RWPE2 (cell line): ENCODE measurements at places on chromosomes 2 and 18.

- DNase-seq = no peak
Observed at GRCh38 chr2:4967206-4967605, 725.0 kb upstream of the SOX11 start.

DNA sequence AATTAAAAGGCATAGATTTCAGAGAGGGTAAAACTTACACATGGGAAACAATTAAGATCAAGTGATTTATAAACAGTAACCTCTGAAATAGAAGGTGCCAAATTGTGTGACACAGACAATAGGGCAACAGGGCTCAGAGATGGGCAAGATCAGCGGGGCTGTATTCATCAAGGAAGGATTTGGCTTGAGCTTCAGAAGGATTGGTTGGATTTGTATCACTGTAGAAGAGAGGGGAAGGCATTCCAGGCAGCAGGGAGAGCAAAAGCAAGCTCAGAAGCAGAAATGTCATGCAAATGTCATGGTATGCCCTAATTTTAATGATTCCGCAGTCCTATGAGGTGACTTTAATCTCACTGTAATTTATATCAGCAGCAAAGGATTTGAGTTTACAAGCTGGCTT lies 415.0 kb upstream of the NRP2 start:
- no peak for DNase-seq

GRCh38 chr2:47437287-47437686 lies 34.3 kb downstream of the MSH2 start:
- DNase-seq = no peak

- no peak for DNase-seq
Observed at GRCh38 chr2:168114040-168114439, 133.4 kb downstream of the STK39 start.

DNA sequence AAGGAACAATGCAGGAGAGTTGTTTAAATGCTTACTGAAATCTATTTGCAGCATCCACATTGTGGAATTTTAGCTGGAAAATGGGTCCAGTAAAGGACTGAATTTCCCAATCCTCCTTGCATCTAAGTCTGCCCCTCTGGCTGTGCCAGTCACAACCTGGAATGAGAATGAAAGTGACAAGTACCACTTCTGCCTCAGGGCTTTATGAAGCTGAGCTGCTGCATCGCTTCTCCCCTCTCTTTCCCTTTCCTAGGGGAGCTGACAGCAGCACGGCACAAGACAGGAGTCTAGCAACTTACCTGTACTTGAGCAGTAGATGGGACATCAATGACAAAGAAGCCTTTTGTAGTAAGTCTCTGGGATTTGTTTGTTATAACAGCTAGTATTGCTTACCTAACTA lies 27.3 kb upstream of the THSD7B start:
- no peak for DNase-seq

- DNase-seq = no peak
Observed at GRCh38 chr2:112339986-112340385, 64.6 kb downstream of the ZC3H6 start.

- no peak for DNase-seq
Observed at GRCh38 chr2:148746973-148747372, 102.4 kb downstream of the EPC2 start.

DNA sequence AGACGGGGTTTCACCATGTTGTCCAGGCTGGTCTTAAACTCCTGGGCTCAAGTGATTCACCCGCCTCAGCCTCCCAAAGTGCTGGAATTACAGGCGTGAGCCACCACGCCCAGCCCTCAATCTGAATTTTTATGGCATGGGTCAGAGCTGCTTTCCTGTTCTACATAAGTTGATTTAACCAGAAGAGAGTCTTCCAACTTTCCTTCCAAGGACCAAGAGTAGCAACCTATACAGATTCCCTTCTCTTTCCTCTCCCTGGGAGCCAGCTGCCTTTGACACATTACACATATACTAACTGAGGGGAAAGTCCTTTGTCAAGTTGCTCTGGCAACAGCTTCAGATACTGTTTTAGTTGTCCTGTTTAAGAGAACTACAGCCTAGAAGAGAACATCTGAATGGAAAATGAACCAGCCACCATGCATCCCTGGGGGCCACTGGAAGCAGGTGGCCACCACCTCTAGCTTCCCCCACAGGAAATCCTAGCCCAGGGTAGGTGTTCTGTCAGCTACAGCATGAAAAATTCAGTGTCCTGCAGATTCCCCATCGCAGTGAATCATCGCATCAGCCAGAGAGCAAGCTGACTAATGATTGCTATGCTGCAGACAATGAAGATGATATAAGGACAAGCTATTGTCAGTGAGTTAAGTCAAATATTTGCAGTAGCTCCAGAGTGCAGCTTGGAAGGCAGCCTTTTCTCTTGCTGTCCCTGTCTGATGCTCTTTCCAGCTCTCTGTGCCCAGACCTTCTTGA lies 62.9 kb downstream of the POMC start:
- DNase-seq = no peak

DNA sequence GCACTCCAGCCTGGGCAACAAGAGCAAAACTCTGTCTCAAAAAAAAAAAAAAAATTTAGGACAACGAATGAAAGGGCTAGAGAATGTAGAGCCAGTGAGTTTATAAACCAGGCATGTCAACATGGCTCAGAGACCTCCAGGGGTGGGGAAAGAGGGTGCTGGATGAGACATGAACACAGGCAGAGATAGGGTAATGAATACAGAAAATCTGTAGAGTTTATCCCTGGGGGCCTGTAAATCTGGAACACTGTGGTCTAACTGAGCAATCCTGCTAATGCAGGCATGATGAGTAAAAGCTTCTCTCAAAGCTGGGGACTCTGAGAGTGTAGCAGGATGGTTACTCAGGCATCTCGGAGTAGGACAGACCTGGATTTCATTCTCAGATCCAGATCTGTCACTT lies 59.2 kb upstream of the IGFBP2 start:
- DNase-seq = no peak

DNA sequence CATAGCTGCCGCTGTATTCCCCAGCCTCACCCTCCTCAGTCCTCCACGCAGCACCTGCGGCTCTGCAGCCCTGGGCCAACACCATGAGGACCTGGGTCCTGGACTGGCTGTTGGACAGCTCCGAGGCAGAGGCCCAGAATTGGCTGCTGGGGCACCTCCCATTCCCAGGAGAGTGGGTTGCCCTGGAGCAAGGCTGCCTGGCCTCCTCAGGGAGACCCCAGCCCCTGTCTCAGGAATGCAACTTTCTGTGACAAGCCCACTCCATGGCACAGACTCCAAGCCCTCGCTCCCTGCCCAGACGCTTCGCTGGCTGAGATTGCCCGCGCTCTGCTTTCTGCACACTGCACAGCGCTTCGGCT lies 33.0 kb downstream of the CYP26B1 start:
- no peak for DNase-seq
